Epithelial cell of proximal tubule (primary cell): ENCODE measurements at places on chromosomes 7 and 10. TPM values are rescaled to one million over a fixed set of nuclear protein-coding genes. Genes with fewer than 3 reads are reported as not detected.

DNA sequence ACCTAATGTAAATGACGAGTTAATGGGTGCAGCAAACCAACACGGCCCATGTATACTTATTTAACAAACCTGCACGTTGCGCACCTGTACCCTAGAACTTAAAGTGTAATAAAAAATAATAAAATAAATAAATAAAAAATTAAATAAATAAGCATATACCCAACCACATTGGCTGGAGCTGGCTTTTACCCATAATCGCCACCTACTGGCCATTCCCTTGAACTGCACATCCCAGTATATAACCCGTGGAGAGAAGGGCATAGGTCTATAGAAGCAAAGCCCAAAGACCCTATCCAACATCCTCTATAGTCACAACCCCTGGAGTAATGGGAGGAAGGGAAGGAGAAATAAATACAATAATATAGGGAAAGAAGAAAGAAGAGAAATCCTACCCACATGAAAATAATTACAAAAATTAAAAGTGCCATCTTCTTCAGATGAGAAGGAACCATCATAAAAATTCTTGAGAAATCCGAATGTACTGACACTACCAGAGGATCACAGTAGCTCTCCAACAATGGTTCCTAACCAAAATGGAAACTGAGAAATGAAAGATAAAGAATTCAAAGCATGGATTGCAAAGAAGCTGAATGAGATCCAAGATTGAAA, 65.6 kb downstream of the TWIST1 start:
- no peak for DNase-seq

DIP2C gene
- total RNA-seq: 10.1 and 11.4 TPM in 2 replicates

- DNase-seq: no peak
Observed at GRCh38 chr10:130012129-130012528, 48.1 kb upstream of the EBF3 start.

PHYH gene
- 12.9 and 20.0 TPM in 2 replicates for total RNA-seq

DNA sequence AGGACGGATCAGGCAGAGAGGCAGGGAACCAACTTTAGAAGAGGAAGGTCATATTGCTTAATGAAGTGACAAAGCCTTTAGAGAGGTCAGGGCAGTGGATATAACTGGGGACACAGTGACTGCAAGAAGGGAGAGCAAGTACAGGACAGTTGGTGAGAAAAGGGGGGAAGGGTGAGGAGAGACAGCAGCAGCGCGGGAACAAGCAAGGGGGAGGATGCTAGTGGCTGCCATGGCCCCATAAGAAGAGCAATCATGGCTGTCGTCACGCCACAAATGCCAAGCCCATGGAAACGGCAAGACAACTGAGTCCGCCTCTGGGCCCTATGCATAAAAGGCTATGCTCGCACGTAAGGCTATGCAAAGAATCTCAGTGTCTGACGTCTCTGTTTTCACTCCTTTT, 9.1 kb downstream of the ZNF3 start:
- DNase-seq: no peak

PTPN20 gene
- 1.0 and 1.3 TPM in 2 replicates for total RNA-seq

GRCh38 chr7:51123322-51124019, 193.1 kb downstream of the COBL start:
- DNase-seq: peak; percentile 95

DNA sequence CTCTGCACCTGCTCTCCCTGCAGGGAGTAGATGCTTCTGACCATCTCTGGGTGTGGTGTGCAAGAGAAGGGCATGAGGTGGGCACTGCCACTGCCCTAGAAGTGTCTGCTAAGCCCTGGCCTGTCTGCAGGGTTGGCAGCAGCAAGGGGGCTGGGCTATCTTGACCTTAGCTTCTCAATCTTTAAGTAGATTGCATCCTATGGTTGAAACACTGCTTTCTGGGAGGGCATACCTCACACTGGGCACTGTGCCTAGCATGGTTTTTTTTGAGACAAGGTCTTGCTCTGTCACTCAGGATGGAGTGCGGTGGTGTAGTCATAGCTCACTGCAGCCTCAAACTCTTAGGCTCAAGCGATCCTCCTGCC, 54.9 kb downstream of the CLIP2 start:
- no peak for DNase-seq

DNA sequence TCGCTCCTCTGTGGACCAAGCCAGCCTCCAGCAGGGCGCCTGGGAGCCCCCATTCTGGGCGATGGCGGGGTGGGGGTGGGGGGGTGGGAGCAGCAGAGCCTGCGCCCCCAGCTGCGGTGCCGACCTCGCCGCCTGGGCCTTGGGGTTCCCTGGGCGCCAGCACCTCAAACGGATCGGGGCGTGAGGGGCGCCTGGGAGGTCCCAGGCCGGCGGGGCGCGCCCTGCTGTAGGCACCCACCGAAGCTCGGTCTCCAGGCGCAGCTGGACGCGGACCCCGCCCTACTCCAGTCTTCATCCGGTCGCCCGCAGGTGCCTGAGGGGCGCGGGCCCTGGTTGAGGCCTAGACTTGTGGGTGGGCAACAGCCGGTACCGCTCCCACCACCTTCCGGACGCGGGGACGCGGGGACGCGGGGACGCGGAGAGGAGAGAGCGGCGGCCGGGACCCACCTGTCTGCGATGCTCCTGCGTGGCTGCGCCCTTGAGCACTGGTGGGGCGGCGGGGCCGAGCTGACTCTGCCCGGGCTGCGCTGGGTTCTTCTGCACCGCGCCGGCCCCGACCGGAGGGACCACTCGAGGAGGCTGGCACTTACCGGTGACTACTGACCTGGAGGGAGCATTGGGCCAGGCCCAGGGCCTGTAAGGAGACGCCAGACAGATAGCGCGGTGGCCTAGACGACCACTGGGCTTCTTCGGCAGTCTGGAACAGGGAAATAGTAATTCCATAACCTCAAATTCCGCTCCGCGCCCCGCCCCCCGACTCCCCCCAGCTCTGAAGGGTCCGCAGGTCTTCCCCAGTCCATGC, 5.5 kb upstream of the KCP start:
- no peak for DNase-seq

DNA sequence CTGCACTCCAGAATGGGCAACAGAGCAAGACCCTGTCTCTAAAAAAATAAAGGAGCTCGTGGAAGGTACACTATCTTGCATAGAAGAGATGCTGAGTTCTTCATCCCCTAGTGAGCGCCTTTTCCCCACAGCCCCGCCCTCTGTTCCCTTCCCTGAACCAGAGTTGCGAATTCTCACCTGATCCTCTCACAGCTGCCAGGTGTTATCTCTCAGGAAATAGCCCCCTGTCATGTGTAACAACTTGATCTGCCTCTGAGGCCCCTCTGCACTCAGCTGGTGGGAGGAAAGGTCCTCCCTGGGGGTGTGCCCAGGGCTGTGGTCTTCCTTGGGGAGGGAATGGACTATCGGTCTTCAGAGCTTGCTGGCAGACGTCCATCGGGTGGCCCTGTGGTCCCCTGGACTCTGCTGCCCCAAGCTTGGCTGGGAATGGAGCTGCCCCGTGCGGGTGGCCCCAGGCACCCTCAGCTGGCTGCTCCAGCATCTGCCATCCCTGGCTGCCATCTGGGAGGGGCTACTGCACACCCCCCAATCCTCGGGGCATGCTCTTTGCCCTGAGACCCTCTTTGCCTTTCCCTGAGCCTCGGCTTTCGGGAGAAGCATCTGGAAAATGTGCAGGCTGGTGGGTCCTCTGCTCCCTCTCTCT, 21.7 kb upstream of the BNIP3 start:
- no peak for DNase-seq

- DNase-seq: no peak
Observed at GRCh38 chr10:58070956-58071355, 196.7 kb downstream of the IPMK start.

GRCh38 chr10:125886914-125887512, 5.9 kb upstream of the DHX32 start:
- DNase-seq: no peak

- DNase-seq: no peak
Observed at GRCh38 chr7:120615703-120616102, 242.2 kb downstream of the TSPAN12 start.

DNA sequence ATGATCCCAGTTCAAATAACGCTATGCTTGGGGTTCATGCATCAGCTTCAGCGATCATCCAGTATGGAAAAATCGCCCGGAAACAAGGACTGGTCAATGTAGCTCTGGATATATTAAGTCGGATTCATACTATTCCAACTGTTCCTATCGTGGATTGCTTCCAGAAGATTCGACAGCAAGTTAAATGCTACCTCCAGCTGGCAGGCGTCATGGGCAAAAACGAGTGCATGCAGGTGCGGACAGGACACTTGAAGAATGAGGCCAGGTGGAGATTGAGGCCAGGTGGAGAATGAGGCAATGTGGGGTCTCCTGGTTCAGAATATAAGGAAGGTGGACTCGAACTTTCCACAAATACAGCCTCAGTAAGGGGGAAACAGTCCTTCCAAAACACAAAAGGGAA, 105.8 kb downstream of the TRRAP start:
- no peak for DNase-seq

DNA sequence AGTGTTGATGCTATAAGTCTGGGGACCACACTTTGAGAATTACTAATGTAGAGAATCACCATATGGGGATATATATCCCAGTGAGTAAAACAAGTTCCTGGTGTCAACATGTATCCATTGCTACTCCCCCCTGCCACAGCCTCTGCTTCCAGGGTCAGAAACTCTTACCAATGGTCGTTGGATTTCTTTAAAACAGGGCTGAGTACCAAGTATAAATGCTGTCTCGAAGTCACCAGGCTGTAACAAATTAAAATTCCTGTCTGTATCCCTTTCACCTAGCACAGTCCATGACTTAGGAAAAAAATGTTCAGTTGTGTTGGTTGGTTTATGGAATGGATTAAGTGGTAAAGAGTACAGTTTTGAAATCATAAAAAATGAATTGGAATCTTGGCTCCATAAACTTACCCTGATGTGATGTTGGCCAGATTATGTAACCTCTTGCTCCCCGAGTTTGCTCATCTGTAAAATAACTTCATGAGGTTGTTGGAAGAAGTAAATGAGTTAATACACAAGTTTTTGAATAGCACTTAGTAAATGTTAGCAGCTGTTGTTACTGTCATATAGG, 364.0 kb upstream of the LRGUK start:
- no peak for DNase-seq

OTUD1 gene
- 4.7 and 6.2 TPM in 2 replicates for total RNA-seq

- DNase-seq: no peak
Observed at GRCh38 chr10:60433684-60434083, 44.0 kb upstream of the ANK3 start.

- DNase-seq: no peak
Observed at GRCh38 chr7:127828843-127829500, 177.0 kb downstream of the SND1 start.

DNA sequence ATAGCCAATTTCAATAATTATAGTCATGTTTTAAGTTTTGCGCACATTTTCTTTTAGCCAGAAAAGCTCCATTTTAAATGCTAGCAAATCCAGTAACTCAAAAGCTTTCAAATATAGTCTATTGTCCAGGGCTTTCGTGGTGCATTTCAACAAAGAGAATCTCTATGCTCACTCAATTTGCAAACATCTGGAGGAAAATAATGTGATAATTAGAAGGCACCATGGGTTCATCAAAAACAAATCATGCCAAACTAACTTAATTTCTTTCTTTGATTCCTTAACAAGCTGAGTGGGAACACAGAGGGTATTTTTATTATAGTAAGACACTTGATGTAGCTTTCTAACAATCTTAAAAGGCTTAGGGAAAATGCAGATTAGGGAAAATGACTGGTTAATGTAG, 179.8 kb downstream of the NXPH1 start:
- DNase-seq: no peak

DNA sequence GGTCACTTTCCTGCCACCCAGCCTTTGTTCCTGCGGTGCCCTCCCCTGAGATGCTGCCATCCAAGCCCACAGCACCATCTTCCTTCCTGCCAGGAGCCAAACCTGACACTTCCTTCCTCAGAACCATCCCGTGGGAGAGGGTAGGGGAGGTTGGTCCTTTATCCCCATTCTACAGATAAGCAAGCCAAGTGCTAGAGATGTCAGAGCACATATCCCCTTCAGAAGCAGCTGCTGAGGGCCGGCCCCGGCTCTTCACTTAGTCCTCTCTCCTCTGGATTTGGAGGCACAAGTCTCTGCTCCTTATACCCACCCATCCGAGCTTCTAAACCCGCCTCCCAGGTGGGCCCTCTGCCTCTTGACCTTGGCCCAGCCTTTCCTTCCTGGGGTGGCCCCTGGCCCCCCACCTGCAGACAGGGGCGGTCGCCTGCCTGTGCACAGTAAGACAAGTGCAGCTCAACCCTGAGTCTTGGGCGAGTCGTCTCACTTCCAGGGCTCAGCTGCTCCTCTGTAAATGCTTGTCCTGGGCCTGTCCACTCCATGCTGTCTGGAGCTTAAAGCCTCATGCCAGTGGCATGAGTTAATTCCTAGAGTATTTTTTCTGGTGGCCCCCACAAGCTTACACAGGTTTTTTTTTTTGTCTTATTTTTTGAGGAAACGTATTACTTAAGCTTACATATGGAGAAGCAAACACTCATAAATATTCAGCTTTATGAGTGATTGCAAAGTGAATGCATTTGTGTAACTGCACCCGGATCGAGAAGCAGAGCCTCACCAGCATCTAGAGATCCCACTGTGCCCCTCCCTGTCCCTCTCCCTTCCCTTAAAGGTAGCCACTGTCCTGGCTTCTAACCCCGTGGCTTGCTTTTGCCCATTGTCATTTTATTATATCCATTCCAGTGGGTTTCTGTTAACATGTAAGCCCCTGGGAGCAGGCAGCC, 125.1 kb downstream of the CDH23 start:
- DNase-seq: no peak

DNA sequence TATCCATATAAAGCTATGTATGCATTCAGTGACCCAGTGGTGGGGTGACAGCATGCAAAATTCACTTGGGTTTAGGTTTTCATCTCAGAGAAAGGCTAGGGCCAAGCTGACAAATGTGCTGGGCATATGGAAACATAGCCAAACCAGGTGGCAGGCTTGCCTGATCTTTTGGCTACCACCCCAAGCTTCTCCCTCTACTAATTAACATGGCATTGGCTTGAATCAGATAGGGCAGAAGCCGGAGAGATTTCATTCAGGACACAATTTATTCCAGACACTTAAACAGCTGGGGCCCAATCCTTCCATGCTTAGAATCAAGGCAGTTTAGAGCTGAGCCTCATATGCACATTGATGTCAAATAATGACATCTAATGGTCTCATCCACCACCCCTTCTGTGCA, 95.5 kb upstream of the AGK start:
- no peak for DNase-seq

CLIP2 gene
- total RNA-seq: 20.5 and 34.3 TPM in 2 replicates

- no peak for DNase-seq
Observed at GRCh38 chr7:90706072-90706716, 110.1 kb downstream of the CDK14 start.

AZGP1 gene
- total RNA-seq: not detected in 2 replicates

- DNase-seq: peak; percentile 71
Observed at GRCh38 chr7:26307226-26307625, 15.6 kb downstream of the SNX10 start.

GRCh38 chr7:25854608-25855497, 297.1 kb upstream of the NFE2L3 start:
- DNase-seq: peak; percentile 99

- DNase-seq: no peak
Observed at GRCh38 chr7:73623798-73624668, at the start of gene MLXIPL. Gene MLXIPL, minus strand, starts transcription at chr7:73624522. Its CDS starts 30 bp downstream, at chr7:73624492.

DNA sequence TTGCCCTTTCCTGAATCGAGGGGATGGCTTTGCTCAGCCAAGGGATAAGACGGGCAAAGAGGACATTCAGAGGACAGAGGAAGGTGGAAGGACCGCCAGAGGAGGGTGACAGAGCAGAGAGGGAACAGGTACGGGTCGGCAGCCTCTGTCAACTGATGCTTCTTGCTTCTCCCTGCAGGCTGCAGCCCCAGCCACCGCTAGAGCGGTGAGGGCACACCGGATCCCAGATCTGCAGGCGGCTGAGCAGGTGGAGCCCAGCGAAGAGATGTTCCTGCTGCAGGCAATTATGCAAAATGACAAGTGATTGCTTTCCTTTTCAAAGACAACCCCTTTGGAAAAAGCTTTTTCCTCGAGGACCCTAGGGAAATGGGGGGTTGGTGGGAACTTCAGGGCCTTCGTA, 181.9 kb upstream of the ANKRD30A start:
- no peak for DNase-seq
